ENCODE measurements at places on chromosomes 5 and 9.

DNA sequence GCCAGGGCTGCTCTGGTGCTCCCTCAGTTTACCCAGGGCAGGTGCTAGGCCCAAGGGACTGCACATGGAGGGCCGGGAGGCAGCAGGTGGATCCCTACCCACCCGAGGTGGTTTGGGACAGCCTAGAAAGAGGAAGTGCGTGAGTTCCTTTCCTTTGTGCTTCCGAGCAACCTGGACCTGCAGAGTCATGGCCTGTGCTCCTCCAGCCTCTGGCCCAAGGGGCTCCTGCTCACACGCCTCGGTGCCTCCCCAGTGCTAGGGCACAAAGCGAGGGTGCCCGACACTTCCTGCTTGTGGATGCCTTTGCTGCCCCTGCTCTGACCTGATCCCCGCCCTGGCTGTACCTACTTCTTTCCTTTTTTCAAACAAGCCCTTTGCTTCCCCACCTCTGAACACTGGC lies 79.3 kb downstream of the RXRA start:
- no peak for DNase-seq

- DNase-seq, result no peak
Measured at GRCh38 chr5:134549714-134550113, 24.2 kb downstream of the JADE2 start.

GRCh38 chr5:158422653-158423515 lies 563.9 kb upstream of the CLINT1 start:
- no peak for DNase-seq

DNA sequence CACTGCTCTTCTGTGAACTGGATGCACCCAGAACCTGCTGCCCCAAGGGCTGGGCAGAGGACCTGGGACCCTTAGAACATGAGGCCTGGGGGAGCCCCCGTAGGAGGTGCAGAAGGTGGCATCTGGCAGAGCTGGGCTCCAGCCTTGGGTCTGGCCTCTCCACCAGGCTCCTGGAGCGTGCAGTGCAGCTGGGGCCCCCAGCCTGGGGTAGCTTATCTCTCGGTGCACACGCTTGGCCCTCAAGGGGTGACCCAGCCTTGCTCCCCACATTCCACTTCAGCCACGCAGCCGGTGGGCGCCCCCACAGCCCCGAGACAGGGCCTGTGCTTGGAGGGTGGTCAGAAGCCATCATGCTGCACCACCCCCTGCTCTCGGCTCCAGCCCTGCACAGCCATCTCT lies 5.6 kb upstream of the NR5A1 start:
- DNase-seq, result no peak

- no peak for DNase-seq
Measured at GRCh38 chr5:4230471-4230785, 634.8 kb downstream of the IRX1 start.

- no peak for DNase-seq
Measured at GRCh38 chr5:114305402-114306207, 56.3 kb upstream of the KCNN2 start.

GRCh38 chr5:56270058-56270457 lies 36.9 kb upstream of the ANKRD55 start:
- no peak for DNase-seq

GRCh38 chr9:12719431-12719830 lies 26.2 kb downstream of the TYRP1 start:
- DNase-seq, result no peak

- no peak for DNase-seq
Measured at GRCh38 chr5:54876556-54876955, 108.8 kb downstream of the ESM1 start.

- no peak for DNase-seq
Measured at GRCh38 chr9:92492781-92493401, 10.6 kb upstream of the ASPN start.

- DNase-seq, result no peak
Measured at GRCh38 chr9:119736491-119737454, 367.5 kb upstream of the BRINP1 start.

- DNase-seq, result no peak
Measured at GRCh38 chr5:40746703-40747102, 9.1 kb downstream of the TTC33 start.

DNA sequence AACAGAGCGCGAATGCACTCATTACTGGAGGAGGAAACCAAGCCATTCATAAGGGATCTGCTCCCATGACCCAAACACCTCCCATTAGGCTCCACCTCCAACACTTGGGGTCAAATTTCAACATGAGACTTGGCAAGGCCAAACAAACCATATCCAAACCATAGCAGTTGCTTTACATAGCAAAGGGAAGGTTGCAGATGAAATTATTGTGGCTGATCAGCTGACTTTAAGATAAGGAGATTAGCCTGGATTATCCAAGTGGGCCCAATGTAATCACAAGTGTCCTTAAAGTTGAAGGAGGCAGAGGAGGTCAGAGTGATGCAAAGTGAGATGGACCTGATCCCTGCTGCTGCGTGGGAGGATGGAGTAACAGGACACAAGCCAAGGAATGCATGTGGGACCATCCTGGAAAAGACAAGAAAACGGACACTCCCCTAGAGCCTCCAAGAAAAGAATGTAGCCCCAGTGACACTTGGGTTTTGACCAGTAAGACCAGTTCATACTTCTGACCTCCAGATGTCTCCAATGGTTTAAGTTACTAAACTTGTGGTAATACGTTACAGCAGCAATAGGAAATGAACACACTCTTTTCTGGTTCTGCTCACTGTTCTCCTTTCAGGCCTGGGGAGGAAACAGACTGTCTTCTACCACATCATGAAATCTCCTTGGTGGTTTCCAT lies 167.3 kb downstream of the GNAQ start:
- DNase-seq, result no peak

- no peak for DNase-seq
Measured at GRCh38 chr5:68749631-68750030, 344.2 kb upstream of the SLC30A5 start.

GRCh38 chr9:6929441-6930215 lies 171.9 kb downstream of the KDM4C start:
- DNase-seq, result no peak

DNA sequence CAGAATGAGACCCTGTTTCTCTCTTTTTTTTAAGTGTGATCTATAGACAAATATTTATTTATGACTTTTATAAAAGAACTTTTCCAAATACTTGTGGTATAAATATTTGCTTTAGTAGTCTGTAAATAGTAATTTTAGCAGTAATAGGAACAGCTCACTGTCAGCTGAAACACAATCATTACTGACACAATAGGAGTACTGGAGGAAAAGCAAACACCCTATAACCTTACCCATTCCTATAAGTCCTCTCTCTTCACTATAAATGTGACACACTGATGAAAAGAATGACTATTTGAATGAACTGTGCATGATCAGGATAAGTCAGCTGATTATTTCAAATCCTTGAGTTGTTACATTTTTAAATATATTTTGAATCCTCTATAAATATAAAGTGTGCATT lies 72.4 kb downstream of the CDH12 start:
- no peak for DNase-seq

GRCh38 chr9:98806394-98807035 lies 955 bp upstream of the GALNT12 start:
- DNase-seq, result no peak

DNA sequence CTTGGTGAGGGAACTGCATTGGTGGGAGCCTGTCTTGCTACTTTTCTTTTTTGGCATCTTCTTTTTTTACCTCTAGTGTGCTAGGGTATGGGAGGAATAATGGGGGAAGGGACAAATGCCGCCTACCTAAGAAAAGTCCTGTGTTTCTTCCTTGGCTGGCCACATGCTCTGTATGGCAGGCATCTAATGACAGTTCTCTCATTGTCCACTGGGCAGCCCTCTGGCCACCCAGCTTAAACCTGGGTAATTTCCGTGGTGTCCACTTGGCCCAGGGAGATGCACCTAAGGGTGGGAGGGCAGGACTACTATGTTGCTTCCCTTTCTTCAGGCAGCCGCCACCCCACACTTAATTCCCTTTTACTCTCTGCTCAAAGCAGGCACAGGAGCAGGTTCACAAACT lies 173.1 kb downstream of the YTHDC2 start:
- DNase-seq, result no peak

- DNase-seq, result no peak
Measured at GRCh38 chr5:134463991-134464760, 52.5 kb upstream of the CDKN2AIPNL start.

DNA sequence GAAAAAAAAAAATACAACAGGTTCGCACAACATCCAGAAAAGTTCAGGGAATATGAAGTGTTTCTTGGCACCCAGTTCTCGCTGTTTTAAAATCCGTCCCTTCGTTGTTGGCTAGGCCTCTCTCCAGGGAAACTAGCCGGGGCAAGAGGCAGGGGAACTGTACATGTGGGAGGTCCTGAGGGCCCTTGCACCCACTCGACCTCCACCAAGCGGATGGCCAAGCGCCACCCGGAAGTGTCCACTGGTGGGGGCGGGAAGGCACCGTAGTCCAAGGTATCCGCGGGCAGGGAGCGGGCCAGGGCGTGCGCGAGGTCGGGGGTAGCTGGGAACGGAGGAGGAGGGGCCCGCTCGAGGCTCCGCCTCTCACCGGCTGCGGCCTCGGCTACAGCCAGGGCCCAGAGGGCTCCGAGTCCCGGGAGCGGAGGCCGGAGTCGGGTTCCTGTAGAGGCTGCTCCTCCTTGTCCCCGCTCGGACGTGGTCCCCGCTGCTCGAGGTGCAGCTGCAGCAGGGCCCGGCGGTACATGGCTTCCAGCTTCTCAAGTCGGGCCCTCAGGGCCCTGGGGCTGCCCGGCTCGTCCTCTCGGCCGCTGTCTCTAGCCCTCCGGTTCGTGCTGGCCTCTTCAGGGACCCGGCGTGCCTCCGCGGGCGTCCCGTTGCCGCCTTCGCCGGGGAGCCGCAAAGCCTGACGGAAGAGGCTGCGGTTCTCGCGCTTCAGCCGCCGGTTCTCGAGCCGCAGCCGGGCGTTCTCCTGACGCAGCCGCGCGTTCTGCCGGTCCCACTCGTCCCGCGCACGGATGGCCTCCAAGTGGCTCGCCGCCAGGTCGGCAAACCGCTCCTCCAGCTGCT lies 720 bp downstream of the TUSC1 start:
- DNase-seq, result no peak

DNA sequence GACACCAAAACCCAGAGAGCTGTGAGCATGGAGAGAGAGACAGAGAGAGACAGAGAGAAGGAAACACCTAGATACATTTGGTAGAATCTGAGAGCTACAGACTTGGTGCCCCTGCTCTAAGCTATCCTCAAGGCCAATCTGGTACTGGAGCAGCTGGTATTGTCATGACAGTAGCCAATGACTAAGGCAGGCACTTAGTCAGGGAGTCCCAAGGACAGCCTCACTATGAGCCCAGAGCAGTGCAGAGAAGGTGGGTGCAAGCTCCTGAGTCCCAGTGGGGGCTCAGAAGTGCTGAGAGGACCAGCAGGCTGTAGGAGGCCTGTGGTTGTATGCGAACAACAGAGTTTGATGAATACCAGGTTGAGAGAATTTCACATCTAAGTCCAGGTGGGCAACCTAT lies 300.4 kb upstream of the ZNF608 start:
- no peak for DNase-seq

Data from stimulated activated CD8-positive, alpha-beta memory T cell treated with anti-CD3 and anti-CD28 coated beads, Interleukin-4, amount 100 ng/mL, for 4 hours (primary cell).